Activated T-helper 2 cell treated with anti-CD3 and anti-CD28 coated beads, Interferon-gamma antibody, Interleukin-2, Interleukin-4, amounts not matched to agents 10 μg/mL and 5 μg/mL and 100 μg/mL, durations not matched to agents 14 hours and 24 hours and 36 hours (primary cell): ENCODE measurements at places on chromosomes 7 and 10.
A peak's percentile ranks its signal among the peaks of the same experiment; 100 is the strongest.

- H3K4me1 ChIP-seq, result no peaks in the 10 kb centered on the region
- H3K27ac ChIP-seq, result no peak overlapping the region
- H3K4me3 ChIP-seq, result no peak overlapping the region
- no peak for DNase-seq
- no peaks in the 10 kb centered on the region for H3K36me3 ChIP-seq
Observed at GRCh38 chr10:18159557-18159956, 19.3 kb downstream of the CACNB2 start.

DNA sequence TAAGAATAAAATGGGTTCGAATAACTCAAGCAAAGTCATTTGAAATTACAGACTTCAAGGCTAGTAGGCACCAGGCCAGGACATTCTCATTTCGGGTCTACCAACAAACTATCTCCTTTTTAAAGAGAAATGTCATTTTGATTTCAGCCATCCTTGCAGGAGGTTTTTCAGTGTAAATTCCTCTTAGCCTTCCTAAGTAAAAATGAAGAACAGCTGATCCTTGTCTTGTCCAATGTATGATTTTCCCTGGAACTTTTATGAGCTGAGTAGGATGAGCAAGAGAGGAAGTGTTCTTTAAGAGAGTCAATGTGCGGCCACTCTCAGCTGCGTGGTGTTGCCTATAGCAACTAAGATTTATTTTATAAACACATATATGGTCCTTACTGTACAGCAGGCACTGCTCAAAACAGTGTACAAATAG lies 110.1 kb downstream of the PLCE1 start:
- H3K27ac ChIP-seq, result no peak overlapping the region
- H3K27me3 ChIP-seq, result peaks cover 11% of the 10 kb centered on the region
- no peak for DNase-seq
- H3K36me3 ChIP-seq, result no peaks in the 10 kb centered on the region

- H3K4me3 ChIP-seq, result no peak overlapping the region
- H3K27me3 ChIP-seq, result no peaks in the 10 kb centered on the region
- H3K4me1 ChIP-seq, result peaks cover 35% of the 10 kb centered on the region
Observed at GRCh38 chr10:73759512-73760115, 15.4 kb downstream of the SEC24C start.

DNA sequence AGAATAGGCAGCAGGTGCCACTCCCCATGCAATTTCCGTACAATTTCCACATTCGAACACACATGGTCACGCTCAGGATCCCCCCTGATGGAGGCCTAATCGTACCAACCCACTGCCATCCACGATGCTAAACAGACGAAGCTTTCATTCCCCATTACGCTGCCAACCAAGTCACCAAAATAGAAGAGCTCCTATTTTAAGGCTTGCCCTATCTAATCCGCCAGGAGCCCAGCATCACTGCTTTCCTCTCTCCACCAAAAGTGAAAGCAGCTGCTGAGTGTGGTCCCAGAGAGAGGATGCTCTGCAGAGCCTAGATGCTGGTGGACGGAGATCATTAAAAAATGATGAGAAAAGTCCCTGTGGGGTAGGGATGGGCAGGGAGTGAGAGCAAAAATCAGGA lies 43.3 kb downstream of the HSPA12A start:
- no peak overlapping the region for H3K4me3 ChIP-seq
- no peaks in the 10 kb centered on the region for H3K36me3 ChIP-seq
- DNase-seq, result no peak
- no peaks in the 10 kb centered on the region for H3K27me3 ChIP-seq
- no peak overlapping the region for H3K27ac ChIP-seq
- no peaks in the 10 kb centered on the region for H3K4me1 ChIP-seq

DNA sequence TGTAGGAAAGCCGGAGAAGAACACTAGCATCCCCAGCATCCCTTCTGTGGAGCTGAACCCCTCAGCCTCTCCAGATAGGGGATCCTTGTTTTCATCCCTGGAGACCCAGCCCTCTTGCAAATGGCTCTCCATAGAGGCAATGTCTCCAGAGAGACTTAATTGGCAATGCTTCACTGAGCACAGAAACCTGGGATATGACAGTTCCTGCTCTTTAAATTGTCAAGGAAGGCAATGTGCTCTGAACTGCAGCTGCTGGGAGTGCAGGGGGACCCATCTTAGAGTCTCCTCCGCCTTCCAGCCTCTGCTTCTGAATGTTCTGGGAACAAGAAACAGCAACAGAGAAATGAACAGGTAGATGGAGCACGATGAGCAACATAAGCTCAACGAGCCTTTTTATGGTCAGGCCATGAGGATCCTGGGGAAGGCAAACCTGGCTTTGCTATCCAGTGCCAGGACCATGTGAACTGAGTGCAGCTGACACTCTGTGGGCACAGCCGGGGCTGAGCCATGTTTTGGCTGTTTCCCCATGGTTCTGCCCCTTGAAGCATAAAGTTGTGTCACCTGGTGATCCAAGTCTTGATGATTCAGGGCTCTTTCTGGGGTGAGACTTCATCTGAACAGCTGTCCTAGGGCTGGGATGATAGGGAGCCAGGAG lies 481.0 kb downstream of the PLXNA4 start:
- no peak for DNase-seq
- H3K4me1 ChIP-seq, result no peaks in the 10 kb centered on the region
- no peaks in the 10 kb centered on the region for H3K36me3 ChIP-seq
- no peak overlapping the region for H3K4me3 ChIP-seq
- peaks cover 6% of the 10 kb centered on the region for H3K27me3 ChIP-seq

- H3K27ac ChIP-seq, result peak overlapping the region; percentile 35
- H3K4me1 ChIP-seq, result peaks cover 8% of the 10 kb centered on the region
- no peak overlapping the region for H3K4me3 ChIP-seq
- H3K27me3 ChIP-seq, result no peaks in the 10 kb centered on the region
- no peak for DNase-seq
Observed at GRCh38 chr7:44565795-44566559, 7.7 kb downstream of the DDX56 start.

DNA sequence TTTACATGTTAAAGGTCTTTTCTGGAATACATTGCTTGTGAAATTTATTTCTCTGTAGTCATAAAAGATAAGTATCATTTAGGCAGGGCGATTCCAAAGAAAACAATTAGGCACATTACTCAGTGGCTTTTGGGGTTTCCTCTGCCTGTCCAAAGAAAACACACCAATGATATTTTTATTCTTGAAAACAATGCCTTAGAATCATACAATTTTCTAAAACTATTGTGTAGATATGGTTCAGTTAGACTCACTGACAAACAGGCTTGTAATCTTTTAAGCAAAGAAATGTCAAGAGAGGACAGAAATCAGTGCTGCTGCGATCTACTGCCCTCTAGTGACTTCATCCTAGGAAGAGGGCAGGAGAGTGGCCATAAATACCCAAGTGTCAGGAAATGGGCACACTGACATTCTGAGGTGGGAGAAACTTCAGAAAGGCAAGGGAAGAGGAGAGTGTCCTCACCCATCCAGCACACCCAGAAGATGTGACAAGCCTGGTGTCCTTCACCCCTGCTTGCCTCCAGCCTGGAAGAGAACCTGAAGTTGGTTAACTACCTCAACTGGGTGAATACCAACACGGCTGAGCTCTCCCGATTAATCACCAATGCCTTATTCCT lies 120.5 kb downstream of the GALNT11 start:
- peaks cover 43% of the 10 kb centered on the region for H3K4me1 ChIP-seq
- no peak for DNase-seq
- H3K27me3 ChIP-seq, result no peaks in the 10 kb centered on the region
- H3K4me3 ChIP-seq, result peak overlapping the region; percentile 17
- H3K27ac ChIP-seq, result peak overlapping the region; percentile 89
- peaks cover 74% of the 10 kb centered on the region for H3K36me3 ChIP-seq

DNA sequence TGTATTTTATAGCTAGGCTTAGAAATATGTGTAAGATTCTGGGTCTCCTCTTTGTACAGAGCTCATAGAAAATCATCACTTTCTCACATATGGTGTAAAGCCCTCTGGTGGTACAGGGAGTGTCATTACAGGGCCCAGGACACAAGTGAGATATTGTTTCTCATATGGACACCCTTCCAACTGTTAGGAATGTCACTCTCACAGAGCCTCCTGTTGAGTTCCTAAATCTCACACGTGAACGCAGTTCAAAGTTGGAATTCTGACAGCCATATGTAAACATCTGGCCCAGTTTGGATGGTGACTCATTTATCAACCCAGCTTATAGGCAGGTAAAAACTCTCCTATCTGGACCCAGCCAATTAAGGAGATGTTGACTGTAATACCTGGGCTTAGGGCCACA lies 35.4 kb upstream of the ZNF107 start:
- no peaks in the 10 kb centered on the region for H3K36me3 ChIP-seq
- H3K27me3 ChIP-seq, result no peaks in the 10 kb centered on the region
- no peaks in the 10 kb centered on the region for H3K4me1 ChIP-seq
- no peak overlapping the region for H3K4me3 ChIP-seq
- DNase-seq, result no peak
- H3K27ac ChIP-seq, result no peak overlapping the region

DNA sequence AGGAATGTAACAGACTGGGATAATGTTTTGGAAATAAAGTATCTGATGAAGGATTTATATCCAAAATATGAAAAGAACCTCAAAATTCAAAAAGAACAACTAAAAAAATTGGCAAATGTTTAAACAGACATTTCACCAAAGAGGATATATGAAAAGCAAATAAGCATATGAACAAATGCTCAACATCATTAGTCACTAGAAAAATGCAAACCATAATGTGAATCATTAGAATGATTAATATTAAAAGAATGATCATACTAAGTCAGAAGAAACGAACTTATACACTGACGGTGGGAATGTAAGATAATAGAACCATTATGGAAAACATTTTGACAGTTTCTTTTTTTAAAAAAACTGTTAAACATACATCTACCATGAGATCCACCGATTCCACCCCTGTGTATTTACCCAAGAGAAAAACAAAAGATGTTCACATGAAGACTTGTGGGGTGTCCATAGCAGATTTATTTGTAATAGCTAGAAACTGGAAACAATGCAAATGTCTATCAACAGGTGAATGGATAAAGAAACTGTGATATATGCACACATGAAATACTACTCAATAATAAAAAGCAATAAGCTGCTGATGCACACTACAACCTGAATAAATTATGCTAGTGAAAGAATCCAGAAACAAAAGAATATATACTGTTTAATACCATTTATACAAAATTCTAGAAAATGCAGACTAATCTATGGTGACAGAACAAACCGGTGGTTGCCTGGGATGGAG lies 35.7 kb downstream of the PRKG1 start:
- no peak overlapping the region for H3K27ac ChIP-seq
- H3K27me3 ChIP-seq, result no peaks in the 10 kb centered on the region
- no peak for DNase-seq
- H3K4me3 ChIP-seq, result no peak overlapping the region
- no peaks in the 10 kb centered on the region for H3K4me1 ChIP-seq

DNA sequence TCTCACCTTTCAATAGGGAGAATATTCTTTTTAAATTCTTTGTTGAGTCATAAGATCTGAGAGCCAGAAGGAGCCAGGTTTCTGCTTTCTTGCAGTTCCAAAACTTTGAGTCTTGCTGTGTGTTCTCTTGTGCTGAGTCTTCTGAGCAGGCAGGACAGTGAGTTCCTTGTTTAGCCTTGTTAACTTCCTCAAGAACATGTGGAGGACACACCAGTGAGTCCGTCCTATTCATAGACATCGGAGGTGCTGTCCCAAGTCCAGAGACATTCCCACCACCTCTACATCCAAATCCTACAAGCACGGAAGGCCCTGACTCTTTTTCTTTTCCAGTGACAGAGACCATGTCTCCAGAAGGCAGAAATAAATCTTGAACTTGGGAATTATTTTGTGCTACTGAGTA lies 135.2 kb upstream of the AGK start:
- no peak overlapping the region for H3K27ac ChIP-seq
- peaks cover 3% of the 10 kb centered on the region for H3K27me3 ChIP-seq
- DNase-seq, result no peak
- H3K4me3 ChIP-seq, result no peak overlapping the region

GRCh38 chr7:158836692-158837091 lies 7.4 kb upstream of the ESYT2 start:
- DNase-seq, result no peak
- no peaks in the 10 kb centered on the region for H3K4me1 ChIP-seq
- H3K27me3 ChIP-seq, result peaks cover 6% of the 10 kb centered on the region
- H3K27ac ChIP-seq, result no peak overlapping the region
- no peak overlapping the region for H3K4me3 ChIP-seq
